ENCODE measurements at places on chromosomes 11 and 22. TPM values are rescaled to one million over a fixed set of nuclear protein-coding genes. Genes with fewer than 3 reads are reported as not detected.

SGSM1 gene
- total RNA-seq: 0.36 TPM

XKR3 gene
- not detected for total RNA-seq

SYNGR1 gene
- 7.2 TPM for total RNA-seq

ACP2 gene
- 27.4 TPM for total RNA-seq

PDE2A gene
- total RNA-seq: 5.2 TPM

MSANTD4 gene
- 29.1 TPM for total RNA-seq

HTR3B gene
- total RNA-seq: not detected

APOL5 gene
- 0.46 TPM for total RNA-seq

MLC1 gene
- 0.43 TPM for total RNA-seq

LMO2 gene
- 12.4 TPM for total RNA-seq

ANKRD13D gene
- 57.9 TPM for total RNA-seq
